Right ventricle myocardium inferior (tissue), 1 donor: ENCODE measurements at places on chromosomes 3 and 15. TPM values are rescaled to one million over a fixed set of nuclear protein-coding genes. Genes with fewer than 3 reads are reported as not detected.

XCR1 gene
- total RNA-seq, result not detected

PLAAT1 gene
- 4.2 TPM for total RNA-seq

DNA sequence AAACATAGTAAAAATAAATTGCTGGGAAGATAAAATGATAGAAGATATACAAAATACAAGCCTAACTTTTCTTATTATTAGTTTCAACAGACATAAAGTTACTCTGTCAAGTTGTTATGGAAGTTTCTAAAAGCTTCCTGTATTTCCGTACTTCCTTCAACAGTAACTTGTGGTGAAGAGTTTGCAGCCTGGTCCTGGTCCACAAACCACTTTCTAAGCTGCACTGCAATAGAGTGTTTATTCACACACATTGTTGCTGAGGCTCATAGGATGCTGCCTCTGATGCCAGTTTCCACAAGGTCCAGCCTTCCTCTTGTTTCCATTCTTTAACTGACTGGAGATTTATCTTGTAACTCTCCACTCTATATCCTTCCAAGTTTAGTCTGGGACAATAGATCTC, 39.4 kb upstream of the KY start:
- DNase-seq, result no peak

DNA sequence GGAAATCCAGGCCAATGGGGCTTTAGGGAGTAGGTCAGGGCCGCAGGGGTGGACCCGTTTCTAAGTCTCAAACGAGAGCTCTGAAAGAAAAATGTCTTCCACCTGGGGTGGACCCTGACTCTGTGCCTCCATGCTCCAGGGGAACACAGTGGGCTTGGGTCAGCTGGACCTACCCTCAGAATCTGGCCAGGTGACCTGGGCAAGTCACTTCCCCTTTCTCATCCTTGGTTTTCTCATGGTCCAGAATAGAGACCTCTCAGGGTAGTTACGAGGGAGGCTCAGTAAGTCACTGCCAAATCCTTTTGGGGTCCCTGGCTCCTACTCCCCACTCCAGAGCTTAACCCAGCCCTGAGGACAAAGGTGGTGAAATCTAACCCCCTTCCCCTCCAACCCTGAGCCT, 25.8 kb downstream of the EFCAB12 start:
- no peak for DNase-seq

MTHFS gene
- total RNA-seq, result 19.1 TPM

DNA sequence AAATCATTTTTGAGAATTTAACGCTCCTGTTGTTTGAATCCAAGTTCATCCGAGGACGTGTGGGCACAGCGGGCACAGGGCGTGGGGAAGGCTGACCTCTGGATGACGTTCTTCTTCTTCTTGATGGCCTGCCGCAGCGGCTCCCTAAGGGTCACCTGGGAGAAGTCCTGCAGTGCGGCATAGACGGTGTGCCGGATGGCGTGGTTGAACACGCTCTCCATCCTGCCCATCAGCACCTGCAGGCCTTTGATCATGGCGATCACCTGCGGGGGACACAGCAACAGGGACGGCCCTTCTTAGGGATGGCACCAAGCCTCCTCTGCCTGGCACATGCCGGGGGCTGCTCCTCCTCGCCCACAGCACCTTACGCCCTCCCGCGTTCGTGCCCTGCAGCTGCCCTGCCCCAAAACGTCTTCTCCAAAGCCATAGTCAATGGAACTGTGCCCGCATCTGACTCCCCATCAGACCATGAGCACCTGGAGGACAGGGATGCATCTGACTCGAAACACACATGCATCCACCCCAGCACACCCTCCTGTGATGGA, 61.5 kb downstream of the CYFIP1 start:
- DNase-seq, result no peak

GHSR gene
- not detected for total RNA-seq

GRCh38 chr3:4407941-4408340, 59.1 kb downstream of the SUMF1 start:
- no peak for DNase-seq

GABRR3 gene
- not detected for total RNA-seq
